ENCODE measurements at places on chromosomes 2 and 18.

GRCh38 chr2:159265171-159265576 lies 21.3 kb downstream of the WDSUB1 start:
- DNase-seq, result no peak
- H3K4me3 ChIP-seq, result no peak overlapping the region
- H3K27ac ChIP-seq, result no peak overlapping the region
- H3K36me3 ChIP-seq, result peaks cover 8% of the 10 kb centered on the region

DNA sequence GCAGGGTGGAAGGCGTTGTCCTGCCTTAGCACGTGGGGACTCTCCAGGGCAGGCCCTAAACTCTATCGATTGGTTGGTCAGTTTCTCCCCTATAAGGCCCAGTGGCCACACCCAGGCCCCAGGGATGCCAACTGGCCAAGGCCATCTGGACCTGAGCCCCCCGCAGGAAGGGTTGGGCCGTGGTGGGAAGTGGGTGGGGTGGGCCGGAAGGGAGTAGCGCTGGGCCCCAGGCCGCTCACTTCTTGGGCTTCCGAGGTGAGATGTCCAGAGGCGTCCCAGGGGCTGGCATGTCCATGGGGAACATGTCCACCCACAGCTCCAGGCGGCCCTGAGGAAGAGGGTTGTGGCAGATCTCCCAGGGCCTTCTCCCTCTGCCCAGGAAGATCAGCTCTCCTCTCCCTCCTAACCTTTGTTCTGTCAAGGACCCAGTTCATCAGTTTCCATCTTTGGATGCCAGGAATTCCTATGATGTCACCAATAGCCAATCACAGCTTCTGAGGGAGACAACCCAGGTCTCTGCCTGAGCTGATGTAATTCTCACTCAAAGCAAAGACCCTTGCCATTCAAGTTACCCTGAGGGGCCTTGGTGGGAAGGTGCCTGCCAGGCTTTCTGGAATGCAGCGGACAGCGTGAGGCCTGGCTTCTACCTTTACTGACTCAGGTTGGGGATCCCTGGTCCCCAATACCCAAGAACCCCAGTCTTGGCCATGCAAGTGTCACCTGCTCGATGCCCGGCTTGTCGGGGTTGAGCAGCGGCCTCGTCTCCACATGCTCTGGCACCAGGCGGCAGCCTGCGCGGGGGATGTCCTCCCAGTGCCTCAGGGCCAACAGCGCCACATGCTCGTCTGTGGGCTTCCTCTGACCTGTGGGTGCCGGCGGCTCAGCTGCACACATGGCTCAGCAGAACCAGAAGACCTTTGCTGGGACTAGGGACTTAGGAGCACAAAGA lies 14.4 kb downstream of the OTOF start:
- H3K36me3 ChIP-seq, result peaks cover 3% of the 10 kb centered on the region
- H3K27me3 ChIP-seq, result no peaks in the 10 kb centered on the region
- H3K4me1 ChIP-seq, result no peaks in the 10 kb centered on the region
- no peak for DNase-seq

GRCh38 chr2:58667137-58667774 lies 426.1 kb upstream of the FANCL start:
- H3K4me3 ChIP-seq, result no peak overlapping the region
- no peaks in the 10 kb centered on the region for H3K27me3 ChIP-seq
- DNase-seq, result no peak
- no peak overlapping the region for H3K27ac ChIP-seq
- H3K36me3 ChIP-seq, result no peaks in the 10 kb centered on the region
- H3K4me1 ChIP-seq, result no peaks in the 10 kb centered on the region

- H3K4me3 ChIP-seq, result peak overlapping the region; percentile 72
- peaks cover 19% of the 10 kb centered on the region for H3K27me3 ChIP-seq
- peak overlapping the region; percentile 95 for H3K27ac ChIP-seq
- peaks cover 38% of the 10 kb centered on the region for H3K4me1 ChIP-seq
These were observed 2.1 kb upstream of the B3GNT7 start for GRCh38 chr2:231393149-231394131.

GRCh38 chr2:38856165-38856564 lies 19.6 kb downstream of the DHX57 start:
- DNase-seq, result no peak
- H3K4me1 ChIP-seq, result no peaks in the 10 kb centered on the region
- no peaks in the 10 kb centered on the region for H3K27me3 ChIP-seq

DNA sequence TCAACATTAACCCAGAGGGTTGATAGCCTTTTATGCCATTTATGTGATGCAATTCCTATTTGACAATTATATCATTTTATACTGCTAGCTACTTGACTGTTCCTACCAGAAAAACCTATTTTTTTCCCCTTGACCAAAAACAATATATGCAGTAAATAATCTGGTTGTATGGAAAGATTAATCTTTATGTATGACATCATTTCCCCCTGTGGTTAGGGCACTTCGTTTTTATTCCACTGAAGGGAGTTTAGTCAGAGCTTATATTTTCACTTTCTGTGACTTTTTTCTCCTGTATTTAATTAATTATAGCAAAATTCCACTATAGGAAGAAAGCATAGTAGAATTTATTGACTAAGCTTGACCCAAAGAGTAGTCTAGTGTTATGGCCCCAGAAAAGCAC lies 107.6 kb downstream of the HAUS1 start:
- no peaks in the 10 kb centered on the region for H3K27me3 ChIP-seq
- peak overlapping the region; percentile 81 for H3K27ac ChIP-seq
- peak; percentile 38 for DNase-seq
- H3K4me1 ChIP-seq, result peaks cover 68% of the 10 kb centered on the region

DNA sequence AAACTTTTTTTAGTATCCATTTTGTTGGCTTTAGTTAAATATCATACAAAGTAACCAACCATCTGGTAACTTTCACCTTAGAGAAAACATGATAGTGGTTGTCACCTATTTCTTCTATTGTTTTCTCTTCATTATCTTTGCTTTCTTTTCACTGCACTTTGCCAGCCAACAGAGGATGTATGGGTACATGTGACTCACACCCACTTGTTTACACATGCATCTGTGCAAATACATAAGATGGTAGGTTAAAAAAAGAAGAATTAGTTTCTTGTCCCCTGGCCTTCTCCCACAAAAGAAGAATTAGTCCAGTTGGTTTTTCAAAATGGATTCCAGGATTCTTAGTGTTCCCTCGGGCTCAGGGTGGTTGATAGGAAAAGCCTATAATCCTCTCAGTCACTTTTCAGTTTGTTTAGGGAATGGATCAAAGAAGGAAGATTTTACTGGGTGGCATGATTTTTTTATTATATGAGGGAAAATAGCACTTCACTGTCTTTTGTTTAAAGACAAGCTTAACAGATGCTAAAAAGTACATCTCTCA lies 46.6 kb downstream of the CDK15 start:
- H3K27me3 ChIP-seq, result peaks cover 31% of the 10 kb centered on the region
- no peak overlapping the region for H3K27ac ChIP-seq
- no peaks in the 10 kb centered on the region for H3K4me1 ChIP-seq
- no peak for DNase-seq
- no peaks in the 10 kb centered on the region for H3K36me3 ChIP-seq
- no peak overlapping the region for H3K4me3 ChIP-seq

DNA sequence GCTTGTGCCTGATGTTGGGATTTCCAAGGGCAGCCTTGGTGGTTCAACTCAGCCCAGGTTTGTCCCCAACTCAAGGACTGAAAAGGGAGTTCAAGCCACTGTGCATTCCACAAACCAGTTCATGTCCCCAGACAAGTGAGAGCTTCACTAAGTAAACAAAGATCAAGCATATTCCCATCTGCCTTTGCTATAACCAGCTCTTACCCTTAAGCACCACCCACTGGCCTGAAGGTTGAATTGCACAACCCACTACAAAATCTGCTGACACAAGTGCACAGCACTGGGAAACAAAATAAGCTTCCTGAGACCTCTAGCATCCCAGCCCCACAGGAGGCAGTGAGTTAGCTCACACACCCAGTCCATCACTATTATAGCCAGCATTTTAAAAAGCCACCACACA lies 516.7 kb downstream of the NR4A2 start:
- no peak overlapping the region for H3K27ac ChIP-seq
- H3K27me3 ChIP-seq, result no peaks in the 10 kb centered on the region
- H3K4me3 ChIP-seq, result no peak overlapping the region
- no peaks in the 10 kb centered on the region for H3K4me1 ChIP-seq

- H3K4me3 ChIP-seq, result peak within 1 kb of the TSS; percentile 80
- peaks cover 9% of the 10 kb centered on the region for H3K36me3 ChIP-seq
- H3K27ac ChIP-seq, result peak within 1 kb of the TSS; percentile 82
- H3K27me3 ChIP-seq, result no peaks in the 10 kb centered on the region
These were observed at the start of gene NPHP1 for GRCh38 chr2:110204408-110205385. NPHP1 (minus strand) TSS chr2:110205013; CDS start chr2:110204968, 45 bp downstream.

DNA sequence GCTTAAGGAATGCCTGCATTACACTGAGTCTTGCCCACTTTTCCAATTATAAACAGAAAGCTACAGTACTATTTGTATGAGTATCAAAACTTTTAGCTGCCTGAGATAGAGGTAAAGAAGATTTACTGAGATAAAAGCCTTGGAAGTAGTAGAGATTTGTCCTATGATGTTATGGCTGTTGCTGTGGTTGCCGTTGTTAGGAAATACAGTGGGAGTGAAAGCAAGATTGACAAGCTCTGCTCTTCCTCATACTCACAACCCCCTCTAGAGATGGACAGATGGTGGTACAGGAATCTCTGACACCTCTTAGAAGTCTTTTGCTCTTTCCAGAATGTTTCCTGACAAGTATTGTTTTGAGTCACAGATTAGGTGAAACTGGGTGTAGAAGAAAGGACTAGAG lies 242.5 kb downstream of the RPIA start:
- no peak for DNase-seq
- peaks cover 3% of the 10 kb centered on the region for H3K27me3 ChIP-seq
- no peak overlapping the region for H3K4me3 ChIP-seq
- no peak overlapping the region for H3K27ac ChIP-seq

DNA sequence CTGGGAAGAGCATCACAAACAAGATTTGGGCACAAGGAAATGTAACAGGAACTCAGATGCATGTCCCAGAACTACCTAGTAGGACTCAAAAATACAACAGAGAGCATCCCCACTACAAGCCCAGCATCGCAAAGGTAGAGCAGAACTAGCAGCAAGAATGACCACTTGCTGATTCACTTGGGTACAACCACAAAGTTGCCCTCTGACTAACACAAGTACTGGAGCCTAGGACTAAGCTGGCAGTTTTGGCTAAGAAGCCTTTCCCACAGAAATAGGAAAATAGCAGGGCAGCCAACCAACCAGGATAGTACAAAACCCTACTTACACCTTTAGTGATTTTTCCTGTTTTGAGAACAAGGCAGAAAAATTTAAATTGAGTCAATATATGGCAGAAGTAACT lies 193.8 kb downstream of the PAX3 start:
- DNase-seq, result no peak
- H3K27ac ChIP-seq, result no peak overlapping the region
- no peaks in the 10 kb centered on the region for H3K4me1 ChIP-seq
- H3K27me3 ChIP-seq, result no peaks in the 10 kb centered on the region

GRCh38 chr2:10987861-10988260 lies 76.1 kb downstream of the KCNF1 start:
- DNase-seq, result no peak
- H3K4me1 ChIP-seq, result no peaks in the 10 kb centered on the region
- H3K36me3 ChIP-seq, result no peaks in the 10 kb centered on the region
- no peak overlapping the region for H3K27ac ChIP-seq
- H3K27me3 ChIP-seq, result peaks cover 3% of the 10 kb centered on the region

GRCh38 chr2:129239141-129239540 lies 740.3 kb upstream of the RAB6C start:
- H3K4me1 ChIP-seq, result no peaks in the 10 kb centered on the region
- H3K27me3 ChIP-seq, result no peaks in the 10 kb centered on the region
- H3K36me3 ChIP-seq, result no peaks in the 10 kb centered on the region
- no peak overlapping the region for H3K27ac ChIP-seq

GRCh38 chr2:235468978-235469655 lies 24.7 kb upstream of the AGAP1 start:
- no peaks in the 10 kb centered on the region for H3K4me1 ChIP-seq
- H3K27me3 ChIP-seq, result no peaks in the 10 kb centered on the region
- no peaks in the 10 kb centered on the region for H3K36me3 ChIP-seq
- no peak overlapping the region for H3K27ac ChIP-seq

DNA sequence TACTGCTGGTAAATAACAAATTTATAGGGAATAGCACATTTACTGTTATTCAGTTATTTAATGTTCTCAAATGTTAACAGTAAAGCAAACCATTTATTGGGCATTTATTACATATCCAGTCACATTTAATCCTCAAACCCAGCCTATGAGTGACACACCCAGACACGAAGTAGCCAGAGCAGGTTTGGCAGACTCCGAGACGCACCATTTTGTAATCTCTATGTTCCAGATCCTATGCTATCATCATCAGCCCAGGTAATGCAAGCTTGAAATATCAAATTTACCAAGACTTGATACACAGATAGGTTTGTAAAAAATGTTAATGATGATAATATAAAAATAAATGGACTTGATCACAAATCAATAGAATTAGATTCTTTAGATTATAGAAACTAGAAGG lies 131.1 kb downstream of the IKZF2 start:
- H3K36me3 ChIP-seq, result peaks cover 47% of the 10 kb centered on the region

DNA sequence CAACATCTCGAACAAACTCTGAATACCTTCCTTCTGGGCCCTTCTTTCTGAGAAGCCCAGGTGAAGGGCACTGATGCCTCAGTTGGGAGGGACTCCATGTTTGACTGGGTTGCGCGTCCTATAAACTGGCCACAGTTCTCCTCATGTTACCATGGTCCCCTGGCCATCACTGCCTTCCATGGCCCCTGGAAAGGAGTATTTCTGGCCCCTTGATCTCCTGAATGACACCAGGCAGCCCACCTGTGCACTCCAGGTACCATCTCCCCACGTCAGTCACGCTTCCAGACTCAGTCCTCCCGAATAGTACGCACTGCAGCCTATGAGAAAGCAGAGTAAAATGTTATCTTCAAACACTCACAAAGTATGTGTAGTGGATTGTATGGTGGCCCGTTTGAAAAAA lies 73.9 kb downstream of the ACKR3 start:
- no peak overlapping the region for H3K4me3 ChIP-seq
- H3K4me1 ChIP-seq, result peaks cover 7% of the 10 kb centered on the region
- peaks cover 17% of the 10 kb centered on the region for H3K27me3 ChIP-seq
- no peaks in the 10 kb centered on the region for H3K36me3 ChIP-seq
- DNase-seq, result no peak

GRCh38 chr2:144642131-144642530 lies 122.2 kb upstream of the ZEB2 start:
- peaks cover 6% of the 10 kb centered on the region for H3K27me3 ChIP-seq
- peaks cover 2% of the 10 kb centered on the region for H3K4me1 ChIP-seq
- H3K4me3 ChIP-seq, result no peak overlapping the region
- no peak overlapping the region for H3K27ac ChIP-seq
- no peak for DNase-seq

- no peaks in the 10 kb centered on the region for H3K4me1 ChIP-seq
- no peak overlapping the region for H3K4me3 ChIP-seq
- peaks cover 9% of the 10 kb centered on the region for H3K27me3 ChIP-seq
- H3K27ac ChIP-seq, result no peak overlapping the region
- no peak for DNase-seq
- no peaks in the 10 kb centered on the region for H3K36me3 ChIP-seq
These were observed 29.8 kb upstream of the ZNF407 start for GRCh38 chr18:74567822-74568221.

DNA sequence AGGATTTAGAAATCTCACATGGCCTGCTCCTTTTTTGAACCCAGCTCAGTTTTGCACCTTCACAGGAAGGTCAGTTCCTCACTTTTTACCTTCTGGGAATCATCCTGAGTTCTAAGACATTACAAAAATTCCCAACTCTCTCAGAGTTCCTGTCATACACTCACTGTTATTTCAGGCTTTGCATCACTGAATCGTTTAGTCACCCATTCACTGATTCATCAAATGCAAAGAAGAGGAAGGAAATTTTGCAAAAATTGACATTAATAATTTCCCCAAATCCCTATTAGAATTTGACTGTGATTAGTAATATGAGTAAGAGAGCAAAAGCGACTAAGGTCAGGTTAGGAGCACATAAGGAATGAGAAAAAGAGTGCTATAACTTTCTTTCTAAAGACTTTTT lies 197.5 kb downstream of the PDE1A start:
- no peak overlapping the region for H3K27ac ChIP-seq
- no peak overlapping the region for H3K4me3 ChIP-seq
- H3K36me3 ChIP-seq, result no peaks in the 10 kb centered on the region
- no peak for DNase-seq

GRCh38 chr2:23286031-23286757 lies 98.8 kb upstream of the KLHL29 start:
- no peak overlapping the region for H3K4me3 ChIP-seq
- no peak overlapping the region for H3K27ac ChIP-seq
- H3K36me3 ChIP-seq, result no peaks in the 10 kb centered on the region
